ENCODE measurements at places on chromosomes 1 and 21.

DNA sequence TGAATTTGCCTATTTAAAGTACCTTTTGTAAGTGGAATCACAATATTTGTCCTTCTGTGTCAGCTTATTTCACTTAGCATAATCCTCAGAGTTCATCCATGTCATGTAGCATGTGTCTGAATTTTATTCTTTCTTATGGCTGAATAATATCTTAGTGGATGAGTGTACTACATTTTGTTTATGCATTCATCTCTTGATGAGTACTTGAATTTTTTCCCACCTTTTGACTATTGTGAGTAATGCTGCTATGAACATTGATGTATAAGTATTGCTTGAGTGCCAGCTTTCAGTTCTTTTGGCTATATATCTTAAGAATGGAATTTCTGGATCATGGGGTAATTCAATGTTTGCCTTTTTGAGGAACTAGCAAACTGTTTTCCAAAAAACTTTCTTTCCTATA is 84.2 kb downstream of the TGFB2 start:
- no peak for DNase-seq

DNA sequence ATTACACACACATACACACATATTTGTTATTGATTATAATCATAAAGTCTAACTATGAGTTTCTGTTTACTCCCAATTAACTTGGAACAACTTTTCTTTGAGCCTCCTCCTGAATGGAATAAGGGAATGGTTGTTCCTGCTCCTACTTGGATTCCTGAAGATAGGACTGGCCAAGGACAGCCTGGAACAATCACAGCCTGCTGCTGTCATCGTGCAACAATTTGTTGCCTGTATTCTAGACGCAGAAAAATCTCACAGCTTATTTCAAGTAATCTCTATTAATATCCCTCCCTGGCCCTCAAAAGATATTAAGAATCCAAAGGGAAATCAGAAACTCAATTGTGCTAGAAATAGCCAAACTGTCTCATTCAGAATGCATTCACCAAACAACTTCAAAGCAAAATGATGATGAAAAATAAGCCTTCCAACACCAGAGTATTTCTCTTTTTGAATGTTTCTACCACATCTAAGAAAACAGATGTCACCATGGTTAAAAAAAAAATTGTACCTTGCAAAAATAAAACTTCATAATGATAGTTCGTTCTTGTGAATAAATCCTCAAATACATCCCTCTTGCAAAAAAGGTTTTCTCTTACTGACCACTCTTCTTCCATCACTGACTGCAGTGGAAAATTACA is 30.9 kb downstream of the RCAN1 start:
- DNase-seq = no peak

DNA sequence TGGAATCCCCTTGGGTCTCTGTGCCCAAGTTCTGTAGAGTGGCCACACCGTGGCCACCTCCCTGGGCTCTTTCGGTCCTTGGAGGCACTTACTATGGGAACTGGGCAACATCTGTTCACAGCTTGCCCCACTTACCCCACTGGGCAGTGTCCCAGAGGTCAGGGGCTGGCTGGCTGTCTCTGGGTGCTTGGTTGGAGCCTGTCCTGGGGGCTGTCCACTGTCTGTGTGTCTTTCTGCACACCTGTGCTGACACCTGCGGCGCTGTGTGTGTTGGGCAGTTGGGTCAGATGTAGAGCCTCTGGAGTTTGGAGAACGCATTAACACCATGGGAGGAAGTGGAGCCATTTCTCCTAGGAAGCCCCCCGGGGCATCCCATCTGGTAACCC is 1.3 kb upstream of the TMEM54 start:
- no peak for DNase-seq

- DNase-seq = no peak
Measured at GRCh38 chr1:27755286-27755685, 17.7 kb upstream of the STX12 start.

DNA sequence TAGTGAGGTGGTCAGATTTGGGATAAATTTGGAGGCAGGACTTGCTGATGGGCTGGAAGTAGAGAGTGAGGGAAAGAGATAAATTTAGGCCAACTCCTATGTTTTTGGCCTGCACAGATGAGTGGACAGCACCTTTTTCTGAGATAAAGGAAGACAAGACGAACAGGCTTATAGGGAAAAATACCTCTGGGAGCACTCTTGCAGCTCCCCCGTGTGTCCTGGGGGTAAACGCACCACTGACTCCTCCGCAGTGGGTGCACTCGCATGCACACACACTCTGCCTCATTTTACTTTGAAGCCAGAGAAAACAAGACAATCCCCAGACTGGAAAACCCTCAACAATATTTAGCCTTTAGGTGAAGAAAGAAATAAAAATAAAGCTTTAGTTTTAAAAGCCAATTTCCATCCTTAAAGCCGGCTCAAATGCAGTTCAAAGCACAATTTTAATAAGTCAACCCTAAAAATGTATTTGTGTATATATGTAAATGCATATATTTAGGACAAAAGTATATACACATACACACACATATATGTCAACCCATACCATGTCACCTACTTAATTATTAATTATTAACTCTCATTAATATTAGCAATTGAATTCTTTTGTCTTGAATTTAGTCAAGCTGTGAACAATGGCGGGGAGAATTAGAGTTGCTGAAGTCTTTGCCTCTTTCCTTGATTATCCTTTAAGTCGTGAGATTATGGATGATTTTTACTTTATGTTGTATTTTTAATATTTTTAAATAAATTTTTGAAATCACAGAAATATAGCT is 341.8 kb downstream of the ZNF326 start:
- DNase-seq = no peak

- no peak for DNase-seq
Measured at GRCh38 chr21:45704311-45705108, 61.0 kb downstream of the PCBP3 start.

Measured in suppressor macrophage (primary cell).